Kidney tubule cell (primary cell): ENCODE measurements at places on chromosomes 1 and 21.

DNA sequence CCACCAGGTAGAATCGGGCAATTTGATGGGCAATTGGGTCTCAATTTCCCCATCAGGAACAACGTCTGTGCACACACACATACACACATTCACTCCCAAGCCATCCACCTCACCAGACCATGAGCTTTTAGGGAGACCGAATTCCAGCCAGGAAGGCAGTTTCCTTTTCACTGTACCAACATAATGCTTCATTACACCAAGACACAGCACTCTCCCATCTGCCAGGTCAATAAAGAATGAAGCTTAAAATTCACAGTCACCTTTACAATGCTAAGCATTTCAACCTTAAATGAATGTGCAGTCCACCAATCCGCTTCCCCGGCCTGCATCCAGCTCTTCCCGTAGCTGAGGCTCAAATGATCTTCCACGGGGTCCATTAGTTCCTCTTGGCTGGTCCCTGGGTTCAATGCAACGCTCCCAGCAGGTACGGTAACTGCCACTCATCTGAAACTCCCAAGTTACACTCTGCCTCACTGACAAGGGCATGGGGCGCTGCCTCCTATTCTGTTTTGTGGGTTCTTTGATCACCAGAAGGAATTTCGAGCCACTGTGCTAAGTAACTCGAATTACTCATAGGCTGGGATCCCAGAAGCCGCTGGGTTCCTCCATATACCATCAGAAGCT is 105.0 kb downstream of the SIM2 start:
- DNase-seq = peak; percentile 87

DNA sequence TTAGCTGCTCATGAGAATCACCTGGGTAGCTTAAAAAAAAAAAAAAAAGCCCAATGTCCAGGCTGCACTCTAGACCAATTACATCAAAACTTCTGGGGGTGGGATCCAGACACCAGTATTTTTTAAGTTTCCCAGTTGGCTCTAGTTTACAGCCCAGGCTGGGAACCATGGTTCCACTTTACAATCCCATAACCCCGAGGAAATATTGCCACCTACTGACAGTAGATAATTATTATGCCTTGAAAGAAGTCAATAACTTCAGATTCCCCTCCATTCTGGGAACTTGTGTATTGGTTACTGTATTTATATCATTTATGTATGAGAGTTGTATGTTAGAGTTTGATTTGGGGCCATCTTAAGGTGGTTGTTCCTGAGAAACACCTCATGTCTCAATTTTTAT is 100.2 kb downstream of the SPATA46 start:
- DNase-seq = peak; percentile 40

- DNase-seq = peak; percentile 69
Measured at GRCh38 chr21:33949516-33950430, 34.2 kb upstream of the ATP5PO start.

- no peak for DNase-seq
Measured at GRCh38 chr1:178528953-178529335, 16.0 kb downstream of the TEX35 start.

DNA sequence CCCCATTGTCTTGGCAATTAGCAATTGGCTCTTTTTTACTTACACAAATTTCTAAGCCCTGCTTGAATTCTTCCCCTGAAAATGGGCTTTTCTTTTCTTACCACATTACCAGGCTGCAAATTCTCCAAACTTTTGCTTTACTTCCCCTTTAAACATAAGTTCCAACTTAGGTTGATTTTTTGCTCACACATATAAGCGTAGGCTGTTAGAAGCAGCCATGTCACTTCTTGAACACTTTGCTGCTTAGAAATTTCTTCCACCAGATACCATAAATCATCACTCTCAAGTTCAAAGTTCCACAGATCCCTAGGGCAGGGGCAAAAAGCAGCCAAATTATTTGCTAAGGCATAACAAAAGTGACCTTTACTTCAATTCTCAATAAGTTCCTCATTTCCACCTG is 35.4 kb upstream of the KCNH1 start:
- DNase-seq = no peak

DNA sequence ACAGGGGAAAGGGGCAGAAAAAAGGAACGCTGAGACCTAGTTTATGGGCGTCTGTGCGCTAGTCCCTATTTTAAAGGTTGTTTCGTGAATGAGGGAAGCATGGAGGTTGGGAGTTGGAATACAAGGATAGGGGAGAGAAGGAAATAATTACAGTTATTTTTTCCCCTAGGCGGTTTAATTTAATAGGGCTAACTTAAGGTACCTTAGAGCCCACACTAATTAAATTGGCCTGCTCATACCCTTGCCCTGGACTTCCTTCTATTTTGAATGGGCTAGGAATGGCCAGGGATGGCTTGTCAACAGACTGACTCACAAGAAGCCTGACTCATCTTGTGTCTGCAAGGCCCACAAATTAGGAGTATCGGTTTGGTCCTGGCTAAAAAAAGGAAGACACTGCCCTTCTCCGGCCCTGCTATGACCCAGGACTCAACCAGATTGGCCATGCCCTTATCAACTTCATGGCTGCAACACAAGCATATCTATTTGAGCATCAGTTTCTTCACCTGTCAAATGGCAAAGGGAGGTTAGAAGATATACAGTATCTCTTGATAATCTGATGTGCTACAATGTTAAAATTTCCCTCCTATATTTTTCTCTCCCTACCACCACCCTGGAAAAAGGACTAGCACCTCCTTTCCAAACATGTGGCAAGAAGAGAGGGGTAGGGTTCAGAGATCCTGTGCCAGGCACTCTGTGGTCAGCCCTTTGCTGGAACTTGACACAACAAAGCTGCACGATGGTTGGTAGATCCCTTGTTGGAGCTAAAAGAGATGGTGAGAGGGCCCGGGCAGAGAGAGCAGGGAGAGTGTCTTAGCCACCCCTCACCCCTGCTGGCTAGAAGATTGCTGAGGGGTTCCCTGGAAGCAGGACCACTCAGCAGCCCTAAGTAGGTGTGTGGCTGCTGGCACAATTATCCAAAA is 2.2 kb upstream of the SSBP3 start:
- DNase-seq = peak; percentile 89

DNA sequence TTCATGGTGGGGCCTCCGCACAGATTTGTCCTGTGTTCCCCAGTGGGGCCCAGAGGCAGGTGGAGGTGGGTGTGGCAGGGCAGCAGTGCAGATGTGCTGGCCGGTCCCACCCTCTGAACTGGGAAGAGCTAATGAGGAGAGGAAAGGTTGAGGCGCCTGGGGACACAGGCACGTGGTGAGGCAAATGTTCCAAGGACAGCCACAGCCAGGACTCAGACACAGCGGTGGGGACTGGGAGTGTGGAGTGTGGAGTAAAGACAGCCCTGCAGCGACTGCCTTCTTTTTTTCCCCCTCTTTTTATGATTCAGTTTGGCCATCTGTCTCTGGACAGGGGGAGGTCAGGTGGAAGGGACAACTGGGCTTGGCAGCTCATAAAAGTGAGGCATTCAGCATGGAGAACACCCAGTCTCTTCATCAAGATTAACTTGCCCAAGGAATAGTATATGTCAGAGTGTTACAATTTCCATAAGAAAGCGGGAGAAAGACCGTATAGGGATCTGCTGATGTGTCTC is 104.2 kb upstream of the GCLM start:
- no peak for DNase-seq

GRCh38 chr1:156959414-156959813 is 39.0 kb downstream of the LRRC71 start:
- no peak for DNase-seq

GRCh38 chr1:7915826-7916500 is 24.7 kb downstream of the TNFRSF9 start:
- DNase-seq = no peak

- DNase-seq = no peak
Measured at GRCh38 chr1:197808880-197809279, 33.6 kb upstream of the DENND1B start.

GRCh38 chr1:235659186-235659771 is 9.7 kb upstream of the GNG4 start:
- no peak for DNase-seq

DNA sequence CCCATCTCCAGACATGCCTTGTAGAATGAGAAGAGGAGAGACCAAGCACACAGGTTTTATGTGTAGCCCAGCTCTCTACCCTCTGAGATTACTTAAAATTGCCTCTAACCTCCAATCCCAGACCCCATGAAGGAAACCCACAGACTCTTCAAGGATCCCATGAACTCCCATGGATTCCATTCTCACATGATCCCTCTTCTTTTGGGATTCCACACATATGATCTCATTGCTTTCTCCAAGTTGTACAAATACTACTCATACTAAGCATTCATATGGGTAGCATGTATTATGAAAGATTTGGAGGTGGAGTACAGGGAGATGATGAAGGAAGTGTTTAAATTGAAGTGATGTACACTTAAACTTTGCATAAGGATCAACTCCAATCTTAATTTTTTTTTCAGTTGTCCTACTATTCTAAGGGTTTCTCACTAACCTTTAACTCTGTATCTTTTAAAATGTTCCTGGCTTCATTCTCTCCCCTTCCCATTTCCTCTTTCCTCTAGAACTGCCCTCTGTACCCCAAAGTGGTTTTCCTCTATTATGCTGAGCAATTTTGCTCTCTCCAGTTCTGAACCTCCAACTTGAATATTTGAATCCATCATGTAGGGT is 41.6 kb downstream of the MFSD2A start:
- DNase-seq = no peak

DNA sequence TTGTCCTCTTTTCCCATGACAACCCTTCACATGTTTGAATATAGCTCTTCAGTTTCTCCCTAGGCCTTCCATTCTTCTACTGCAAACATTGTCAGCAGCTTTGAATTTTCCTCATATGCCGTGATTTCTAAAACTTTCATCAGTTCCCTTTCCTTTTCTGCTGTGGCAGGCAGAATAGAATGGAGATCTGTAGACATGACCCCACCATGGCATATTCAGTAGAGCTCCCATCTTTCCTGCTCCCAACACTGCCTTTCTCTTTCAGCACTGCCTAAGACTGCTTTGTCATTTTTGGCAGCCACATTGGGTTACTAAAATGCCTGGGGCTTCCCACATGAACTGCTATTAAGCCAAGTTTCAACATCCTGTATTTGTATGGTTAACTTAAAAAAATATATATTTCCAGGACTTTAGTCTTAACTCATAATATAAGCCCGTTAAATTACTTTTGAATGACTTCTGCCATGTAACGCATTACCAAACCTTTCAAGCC is 60.9 kb downstream of the TBX19 start:
- DNase-seq = no peak

DNA sequence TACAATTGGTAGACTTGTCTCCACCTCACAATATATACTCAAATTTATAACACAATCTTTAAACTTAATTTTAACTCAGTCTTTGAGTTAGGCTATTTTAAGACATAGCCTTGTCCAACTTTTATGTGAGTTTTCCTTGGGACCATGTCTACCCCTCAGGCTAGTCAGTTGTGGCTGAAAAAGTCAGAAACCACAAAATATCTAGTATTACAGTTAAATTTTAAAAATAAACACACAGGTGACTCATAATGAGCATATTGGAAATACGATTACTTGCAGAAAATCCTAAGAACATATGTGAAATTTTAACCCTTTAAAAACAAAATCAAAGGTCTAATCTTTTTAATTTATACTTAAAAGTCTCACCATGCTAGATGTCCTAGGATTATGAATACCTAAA is 4.8 kb upstream of the ASB17 start:
- no peak for DNase-seq

DNA sequence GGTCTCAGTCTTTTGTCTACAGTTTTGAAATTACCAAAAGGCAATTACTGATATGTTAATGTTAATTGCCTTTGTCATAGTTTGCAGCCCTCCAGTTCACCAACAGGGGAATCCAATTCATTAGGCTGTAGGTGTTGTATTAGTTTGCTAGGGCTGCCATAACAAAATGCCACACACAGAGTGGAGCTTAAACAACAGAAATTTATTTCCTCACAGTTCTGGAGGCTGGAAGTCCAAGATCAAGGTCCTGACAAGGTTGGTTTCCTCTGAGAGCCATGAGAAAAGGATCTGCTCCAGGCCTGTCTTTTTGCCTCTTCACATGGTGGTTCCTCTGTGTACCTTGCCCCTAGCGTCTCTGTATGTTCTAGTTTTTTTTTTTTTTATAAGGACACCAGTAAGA is 1.3 kb downstream of the RTCA start:
- no peak for DNase-seq

DNA sequence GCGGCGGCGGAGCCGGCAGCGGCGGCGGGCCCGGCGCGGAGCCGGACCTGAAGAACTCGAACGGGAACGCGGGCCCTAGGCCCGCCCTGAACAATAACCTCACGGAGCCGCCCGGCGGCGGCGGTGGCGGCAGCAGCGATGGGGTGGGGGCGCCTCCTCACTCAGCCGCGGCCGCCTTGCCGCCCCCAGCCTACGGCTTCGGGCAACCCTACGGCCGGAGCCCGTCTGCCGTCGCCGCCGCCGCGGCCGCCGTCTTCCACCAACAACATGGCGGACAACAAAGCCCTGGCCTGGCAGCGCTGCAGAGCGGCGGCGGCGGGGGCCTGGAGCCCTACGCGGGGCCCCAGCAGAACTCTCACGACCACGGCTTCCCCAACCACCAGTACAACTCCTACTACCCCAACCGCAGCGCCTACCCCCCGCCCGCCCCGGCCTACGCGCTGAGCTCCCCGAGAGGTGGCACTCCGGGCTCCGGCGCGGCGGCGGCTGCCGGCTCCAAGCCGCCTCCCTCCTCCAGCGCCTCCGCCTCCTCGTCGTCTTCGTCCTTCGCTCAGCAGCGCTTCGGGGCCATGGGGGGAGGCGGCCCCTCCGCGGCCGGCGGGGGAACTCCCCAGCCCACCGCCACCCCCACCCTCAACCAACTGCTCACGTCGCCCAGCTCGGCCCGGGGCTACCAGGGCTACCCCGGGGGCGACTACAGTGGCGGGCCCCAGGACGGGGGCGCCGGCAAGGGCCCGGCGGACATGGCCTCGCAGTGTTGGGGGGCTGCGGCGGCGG is 1.0 kb downstream of the ARID1A start:
- DNase-seq = peak; percentile 44

DNA sequence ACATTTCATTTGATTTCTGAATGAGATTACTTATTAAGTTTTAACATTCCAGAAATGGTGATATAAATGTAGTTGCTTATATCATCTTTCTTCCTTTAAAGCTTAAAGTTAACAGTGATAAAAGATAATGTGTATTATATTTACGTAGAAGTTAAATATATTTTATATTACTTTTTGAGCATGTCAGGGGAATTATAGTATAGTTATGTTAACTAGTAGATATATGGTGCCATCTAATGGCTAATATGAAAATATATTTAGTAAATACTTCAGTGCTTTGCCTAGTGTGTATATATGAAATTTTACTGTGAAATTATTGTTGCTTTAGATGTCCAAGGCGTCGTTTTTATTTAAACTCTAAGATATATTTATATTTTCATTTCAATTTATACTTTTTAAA is 51.5 kb downstream of the SYT14 start:
- DNase-seq = peak; percentile 53
